Stimulated activated CD8-positive, alpha-beta memory T cell treated with anti-CD3 and anti-CD28 coated beads, Interleukin-7, amount 100 ng/mL, for 1 hour (primary cell): ENCODE measurements at places on chromosomes 13 and 19.

GRCh38 chr19:39430675-39431593 is 4.8 kb downstream of the RPS16 start:
- no peak for DNase-seq

- no peak for DNase-seq
Observed at GRCh38 chr13:20685092-20685491, 18.4 kb upstream of the IL17D start.

GRCh38 chr19:51503896-51504295 is 2.3 kb upstream of the SIGLEC12 start:
- DNase-seq: no peak

GRCh38 chr19:34118879-34119748 is 53.2 kb upstream of the LSM14A start:
- DNase-seq: no peak

DNA sequence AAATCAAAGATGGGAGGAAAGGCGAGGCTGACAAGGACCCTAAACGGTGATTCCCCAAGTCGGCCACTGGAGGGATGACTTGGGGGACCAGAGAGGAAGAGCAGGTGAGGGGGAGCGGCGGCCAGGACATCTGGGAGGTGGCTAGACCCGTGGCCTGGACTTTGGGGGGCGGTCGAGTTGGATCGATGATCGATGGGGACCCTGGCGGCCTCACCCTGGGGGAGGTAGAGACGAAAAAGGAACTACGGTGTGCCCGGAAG is 7.7 kb upstream of the CIRBP start:
- no peak for DNase-seq

GRCh38 chr19:39052846-39053245 is 20.5 kb upstream of the FBXO27 start:
- no peak for DNase-seq

GRCh38 chr13:29369060-29369743 is 226.3 kb downstream of the SLC7A1 start:
- no peak for DNase-seq

DNA sequence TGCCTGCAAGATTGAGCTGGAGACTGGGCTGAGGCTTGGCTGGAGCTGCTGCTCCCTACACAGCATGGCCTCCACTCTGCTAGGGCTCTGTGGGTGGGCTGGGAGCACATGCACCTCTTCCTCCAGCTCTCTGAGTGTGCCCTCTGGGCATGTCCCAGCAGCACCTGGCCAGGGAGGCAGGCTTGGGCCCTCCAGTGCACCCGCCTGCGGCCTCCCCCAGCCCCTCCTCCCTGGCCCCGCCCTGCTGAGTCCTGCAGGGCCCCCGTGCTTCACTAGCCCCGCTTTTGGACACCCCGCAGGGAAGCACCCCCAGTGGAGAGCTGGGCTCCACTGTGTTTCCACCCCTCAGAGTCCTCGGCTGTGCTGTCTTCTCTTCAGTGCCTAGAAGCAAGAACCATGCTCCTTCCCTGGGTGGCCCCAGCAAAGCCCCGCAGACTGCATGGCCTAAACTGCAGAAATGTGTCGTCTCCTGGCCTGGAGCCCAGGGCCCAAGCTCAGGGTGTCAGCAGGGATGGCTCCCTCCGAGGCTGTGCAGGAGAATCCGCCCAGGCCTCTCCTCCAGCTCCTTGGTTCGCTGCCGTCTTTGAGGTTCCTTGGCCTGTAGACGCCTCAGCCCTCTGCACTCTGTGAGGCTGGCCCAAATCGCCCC is 5.0 kb upstream of the TEX29 start:
- no peak for DNase-seq

DNA sequence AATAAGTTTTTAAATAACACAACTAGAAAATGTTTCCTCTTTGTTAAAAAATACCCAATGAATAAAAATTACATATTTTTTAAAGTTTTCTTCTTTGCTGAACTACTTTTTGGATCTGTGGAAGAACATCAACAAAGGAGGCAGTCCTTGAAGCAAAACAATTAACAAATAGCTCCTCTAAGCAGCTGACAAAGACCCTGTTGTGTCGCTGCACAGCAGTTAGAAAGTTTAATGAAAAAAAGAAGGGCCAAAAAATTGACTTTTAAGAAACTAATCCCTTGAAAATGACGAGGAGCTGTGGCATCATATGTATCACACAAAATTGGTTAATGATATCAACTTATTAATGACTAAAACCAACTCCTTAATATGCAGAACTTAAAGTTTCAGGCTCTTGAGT is 72.1 kb downstream of the SLITRK1 start:
- DNase-seq: no peak

DNA sequence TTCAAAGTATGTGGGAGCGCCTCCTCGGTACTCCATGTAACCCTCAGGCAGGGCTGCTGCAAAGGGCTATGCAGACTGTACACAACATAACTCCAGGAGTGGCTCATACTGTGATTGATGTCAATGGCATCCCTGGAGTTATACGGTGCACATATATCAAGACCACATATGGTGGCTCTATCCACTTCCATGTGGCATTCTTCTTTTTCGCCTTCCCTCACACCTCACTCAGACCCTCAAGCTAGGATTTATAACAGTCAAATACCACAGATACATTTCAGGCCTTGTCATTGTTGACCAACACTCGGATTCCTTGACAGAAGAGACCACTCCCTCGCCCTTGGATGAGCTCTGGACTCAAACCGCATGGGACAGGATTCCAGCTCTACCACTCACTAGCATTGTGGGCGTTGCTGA is 11.3 kb upstream of the UBL3 start:
- DNase-seq: no peak
